ENCODE measurements at places on chromosomes 13 and 19.

GRCh38 chr13:46743191-46743590, 53.8 kb downstream of the ESD start:
- no peak for DNase-seq

DNA sequence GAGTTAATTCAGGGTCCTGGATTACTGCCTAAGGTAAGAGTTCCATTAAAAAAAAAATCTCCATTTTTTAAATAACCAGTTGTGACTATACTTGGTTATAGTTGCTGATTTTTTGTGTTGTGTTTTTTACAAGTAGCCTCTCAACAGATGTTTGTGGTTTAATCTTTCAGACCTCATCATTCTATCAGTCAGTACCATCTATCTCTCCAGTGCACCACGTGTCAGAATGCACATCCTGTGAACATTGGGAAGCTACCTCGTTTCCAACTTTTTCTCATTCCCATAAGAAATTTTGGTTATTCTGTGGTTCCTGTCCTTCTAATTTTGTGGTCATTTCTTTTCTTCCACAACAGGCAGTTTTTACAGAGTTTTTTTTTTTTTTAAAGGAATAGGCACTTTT, 39.2 kb downstream of the WDFY2 start:
- DNase-seq = no peak

DNA sequence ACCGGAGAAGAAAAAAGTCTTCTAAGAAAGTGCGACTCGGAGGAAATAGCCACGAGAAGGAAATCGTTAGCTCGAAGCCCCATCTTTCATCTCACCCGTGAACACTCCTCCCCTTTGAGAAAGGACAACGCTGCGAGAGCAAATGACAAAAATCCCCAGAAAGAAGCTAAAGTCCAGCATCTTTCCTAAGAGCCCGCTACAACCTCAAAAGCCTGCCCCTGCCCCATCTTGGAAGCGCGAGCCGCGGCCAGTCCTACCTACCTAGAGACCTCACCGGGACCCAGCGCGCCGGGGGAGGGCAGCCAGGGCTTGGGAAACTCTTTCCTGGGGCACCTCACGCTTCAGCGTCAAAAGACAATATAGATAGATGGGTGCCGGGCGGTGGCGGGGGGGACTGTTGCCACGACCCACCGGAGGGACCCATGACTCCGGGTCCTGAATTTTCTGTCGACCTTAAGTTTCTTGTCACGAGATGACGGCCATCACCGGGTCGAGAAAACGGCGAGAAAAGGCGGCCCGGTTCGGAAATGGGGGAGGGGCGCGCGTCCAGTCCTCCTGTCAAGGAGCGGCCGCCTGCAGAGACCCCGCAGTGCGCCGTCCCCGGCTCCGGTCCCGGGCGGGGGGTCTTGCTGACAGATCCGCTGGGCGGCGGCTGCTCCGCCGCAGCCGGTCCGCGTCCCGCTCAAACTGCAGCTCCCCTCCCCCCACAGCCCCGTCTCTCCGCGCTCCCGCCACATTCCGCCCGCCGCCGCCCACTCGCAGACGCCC, 65.9 kb downstream of the KCNRG start:
- peak; percentile 48 for DNase-seq

- DNase-seq = no peak
These were observed 5.4 kb upstream of the NDFIP2 start for GRCh38 chr13:79475569-79475968.

GRCh38 chr13:42149136-42149535, 100.7 kb downstream of the DGKH start:
- peak; percentile 86 for DNase-seq

- no peak for DNase-seq
These were observed 487.6 kb downstream of the COG6 start for GRCh38 chr13:40143106-40143505.

DNA sequence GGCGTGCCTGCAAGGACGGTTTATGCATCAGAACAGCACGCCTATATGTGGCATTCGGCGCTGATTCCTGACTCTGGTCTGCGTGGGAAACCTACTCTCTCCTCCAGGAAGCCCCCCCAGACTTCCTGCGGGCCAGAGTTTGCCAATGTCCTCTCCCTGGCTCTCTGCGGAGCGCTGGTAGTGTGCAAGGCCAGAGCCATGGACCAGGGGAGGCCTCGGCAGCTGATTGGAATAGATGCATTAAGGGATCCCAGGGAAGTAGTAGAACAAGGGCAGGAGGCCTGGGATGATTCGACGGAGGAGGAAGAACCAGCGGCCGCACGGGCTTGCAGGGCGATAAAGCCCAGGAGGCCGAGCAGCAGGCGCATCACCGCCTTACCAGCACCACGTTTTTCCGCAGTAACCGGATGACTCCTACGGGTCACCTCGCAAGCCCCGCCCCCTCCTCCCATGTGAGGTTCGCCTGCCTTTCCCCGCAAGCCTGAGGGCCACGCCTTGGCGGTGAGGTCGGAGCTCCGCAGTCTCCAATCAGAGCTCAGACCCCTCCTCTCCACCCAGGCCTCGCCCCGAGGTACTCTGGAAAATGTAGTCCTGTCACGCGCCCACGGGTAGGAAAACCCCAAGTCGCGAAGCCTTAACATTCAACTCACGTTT, 5.0 kb downstream of the CLEC11A start:
- DNase-seq = peak; percentile 99

GRCh38 chr19:15280915-15281683, 48.9 kb upstream of the EPHX3 start:
- DNase-seq = peak; percentile 82

DNA sequence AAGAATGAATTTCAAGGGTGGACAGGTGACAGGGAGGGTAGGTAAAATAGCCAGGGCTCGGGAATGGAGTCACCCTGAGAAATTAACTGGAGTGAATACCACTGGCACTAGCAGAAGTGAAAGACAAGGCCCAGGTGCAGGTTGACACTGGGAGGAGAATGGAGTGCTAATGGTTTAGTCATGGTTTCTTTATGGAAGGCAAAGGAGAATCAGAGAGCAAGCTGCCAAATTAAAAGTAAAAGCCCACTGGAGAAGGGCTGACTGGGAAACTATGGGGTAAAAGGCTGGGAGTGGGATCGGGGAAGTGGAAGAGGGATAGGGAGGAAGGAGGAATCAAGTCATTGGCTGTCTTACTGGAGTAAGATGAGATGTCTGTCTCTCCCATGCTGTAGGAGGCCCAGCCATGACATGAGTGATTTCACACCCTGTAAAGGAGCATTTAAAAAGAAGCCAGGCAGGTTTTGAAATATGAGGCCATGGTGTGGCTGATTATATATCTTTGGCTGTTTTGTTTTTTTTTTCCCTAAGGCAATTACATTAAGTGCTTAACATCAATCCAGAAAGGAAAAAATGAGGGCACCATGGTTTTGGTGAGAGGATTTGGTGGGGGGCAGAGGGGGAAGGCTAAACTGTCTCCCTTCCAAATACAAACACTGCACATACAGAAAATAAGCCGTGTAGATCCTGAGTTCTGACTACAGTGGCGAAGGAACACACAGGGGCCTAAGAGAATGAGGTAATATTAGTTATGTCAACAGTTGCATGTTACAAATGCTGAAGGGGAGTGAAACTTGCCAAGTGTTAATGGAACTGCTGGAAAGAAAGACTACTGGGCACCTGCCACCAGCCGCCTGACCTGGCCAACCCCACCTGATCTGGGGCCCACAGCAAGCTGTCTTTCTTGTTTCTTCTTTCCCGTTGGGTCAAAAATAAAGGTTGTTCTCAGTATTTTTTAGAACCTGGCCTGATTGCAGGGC, 183.5 kb upstream of the TSC22D1 start:
- no peak for DNase-seq

DNA sequence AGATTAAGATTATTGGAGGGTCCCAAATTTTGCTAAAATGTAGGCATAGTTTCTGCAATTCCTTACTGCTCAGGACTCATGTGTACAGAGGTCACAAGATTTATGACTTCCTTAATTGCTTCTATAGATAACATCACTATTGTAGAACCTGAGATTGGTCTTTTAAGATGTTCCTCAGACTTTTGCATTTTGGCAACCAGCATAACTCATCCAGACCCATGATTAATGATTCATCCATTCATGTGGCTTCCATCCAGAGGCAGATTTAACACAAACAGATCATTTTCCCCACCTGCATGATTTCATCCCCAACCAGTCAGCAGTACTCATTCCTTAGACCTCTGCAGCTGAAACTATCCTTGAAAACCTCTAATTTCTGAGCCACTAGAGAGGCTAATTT, 34.5 kb upstream of the CEACAM8 start:
- DNase-seq = no peak

- DNase-seq = no peak
These were observed 142.0 kb downstream of the DLEU7 start for GRCh38 chr13:50701469-50701868.

DNA sequence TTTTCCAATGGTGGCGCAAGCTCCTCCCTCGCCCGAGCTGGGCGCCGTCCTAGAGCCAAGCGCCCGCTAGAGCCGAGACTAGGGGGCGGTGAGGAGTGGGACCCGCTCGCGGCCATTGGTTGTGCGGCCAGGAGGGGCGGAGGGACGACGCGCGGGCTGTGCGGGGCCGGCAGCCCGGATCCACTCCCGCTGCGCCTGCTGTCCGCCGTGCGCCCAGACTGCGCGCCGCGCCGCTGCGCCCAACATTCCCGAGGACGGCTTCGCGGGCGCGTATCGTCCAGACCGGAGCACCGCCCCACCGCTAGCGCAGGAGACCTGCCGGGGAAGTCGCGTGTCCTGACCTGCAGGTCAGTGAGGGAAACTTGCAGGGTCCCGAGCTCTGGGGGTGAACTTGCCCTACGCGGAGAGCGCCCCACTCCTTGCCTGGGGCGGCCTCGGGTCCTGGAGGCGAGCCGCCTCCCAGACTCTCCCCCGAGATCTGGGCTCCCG, at the start of gene SERTM1:
SERTM1 (plus strand) TSS at position 183 of the 489 bp plus-strand sequence. CDS start 21,059 bp downstream, outside the sequence.
- DNase-seq = no peak

DNA sequence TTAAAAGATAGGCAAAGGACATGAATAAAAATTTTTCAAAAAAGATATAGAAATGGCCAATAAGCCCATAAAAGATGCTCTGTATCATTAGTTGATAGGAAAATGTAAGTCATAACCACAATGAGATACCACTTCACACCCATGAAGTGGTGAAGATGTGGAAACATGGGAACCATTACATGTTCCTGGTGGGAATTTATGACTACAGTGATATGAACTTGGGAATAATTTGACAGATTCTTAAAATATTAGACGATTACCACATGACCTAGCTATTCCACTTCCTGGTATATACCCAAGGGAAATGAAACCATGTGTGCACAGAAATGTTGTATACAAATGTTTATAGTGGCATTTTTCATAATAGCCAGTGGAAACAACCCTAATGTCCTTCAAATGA, 232.2 kb downstream of the GGACT start:
- no peak for DNase-seq

GRCh38 chr13:48346583-48346982, 43.0 kb downstream of the RB1 start:
- DNase-seq = no peak

DNA sequence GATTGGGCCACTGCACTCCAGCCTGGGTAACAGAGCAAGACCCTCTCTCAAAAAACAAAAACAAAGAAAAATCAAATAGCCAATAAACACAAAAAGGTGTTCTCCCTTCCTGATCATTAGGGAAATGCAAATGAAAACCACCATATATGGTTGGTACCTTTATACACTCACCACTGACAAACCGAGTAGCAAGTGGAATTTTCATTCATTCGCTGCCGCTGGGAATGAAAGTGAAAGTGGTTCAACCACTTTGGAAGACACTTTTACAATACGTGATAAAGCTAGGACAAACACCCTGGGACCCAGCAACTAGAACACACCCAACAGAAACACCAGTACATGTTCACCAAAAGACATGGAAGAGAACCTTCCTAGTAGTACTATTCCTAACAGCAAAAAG, 21.0 kb downstream of the GRIK5 start:
- no peak for DNase-seq

DNA sequence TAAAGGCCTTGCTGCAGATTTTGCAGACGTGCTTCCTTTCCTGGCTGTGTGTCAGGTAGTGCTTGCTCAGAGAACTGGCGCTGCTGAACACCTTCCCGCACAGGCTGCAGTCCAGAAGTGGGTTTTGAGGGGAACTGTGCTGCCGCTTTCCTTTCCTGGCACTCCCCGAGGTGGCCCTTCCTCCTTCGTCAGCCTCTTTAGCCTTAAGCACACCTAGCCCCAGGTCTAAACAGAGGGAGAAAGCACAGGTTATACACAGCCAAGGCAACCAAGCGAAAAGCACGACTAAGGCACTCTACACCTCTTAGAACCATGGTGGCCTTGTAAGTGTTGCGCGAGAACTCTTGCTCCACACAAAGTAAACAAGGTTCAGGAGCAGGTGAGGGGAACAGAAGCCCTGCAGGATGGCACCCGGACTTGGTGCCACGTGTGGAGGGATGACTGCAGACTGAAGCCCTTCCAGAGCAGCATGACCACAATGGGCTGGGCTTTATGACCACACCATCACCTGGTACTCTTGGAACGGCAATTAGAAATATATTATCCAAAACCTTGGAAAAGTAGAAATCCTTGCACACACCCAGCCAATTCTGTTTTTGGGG, 23.6 kb downstream of the ZNF541 start:
- DNase-seq = no peak

- peak; percentile 96 for DNase-seq
These were observed 2.8 kb upstream of the LENG1 start for GRCh38 chr19:54162241-54162805.

DNA sequence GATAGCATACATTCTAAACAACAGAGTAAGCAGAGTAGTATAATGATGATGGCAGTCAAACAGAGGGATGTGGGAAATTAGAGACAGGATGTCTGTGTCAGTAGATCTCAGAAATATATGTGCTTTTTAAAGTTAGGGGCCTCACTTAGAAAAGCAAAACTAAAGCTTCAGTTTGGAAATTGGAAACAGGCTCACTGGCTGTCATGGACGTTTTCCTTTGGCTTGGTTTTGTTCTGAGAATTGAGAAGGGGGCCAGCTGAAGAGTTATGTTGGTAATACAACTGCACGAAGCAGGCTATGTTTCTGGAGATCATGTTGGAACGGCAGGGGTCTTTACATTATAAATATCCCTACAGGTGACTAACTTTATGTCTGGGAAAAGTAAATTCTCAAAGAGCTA, 261.3 kb downstream of the LMO7 start:
- no peak for DNase-seq

- no peak for DNase-seq
These were observed 228.4 kb upstream of the UFM1 start for GRCh38 chr13:38121267-38121666.

DNA sequence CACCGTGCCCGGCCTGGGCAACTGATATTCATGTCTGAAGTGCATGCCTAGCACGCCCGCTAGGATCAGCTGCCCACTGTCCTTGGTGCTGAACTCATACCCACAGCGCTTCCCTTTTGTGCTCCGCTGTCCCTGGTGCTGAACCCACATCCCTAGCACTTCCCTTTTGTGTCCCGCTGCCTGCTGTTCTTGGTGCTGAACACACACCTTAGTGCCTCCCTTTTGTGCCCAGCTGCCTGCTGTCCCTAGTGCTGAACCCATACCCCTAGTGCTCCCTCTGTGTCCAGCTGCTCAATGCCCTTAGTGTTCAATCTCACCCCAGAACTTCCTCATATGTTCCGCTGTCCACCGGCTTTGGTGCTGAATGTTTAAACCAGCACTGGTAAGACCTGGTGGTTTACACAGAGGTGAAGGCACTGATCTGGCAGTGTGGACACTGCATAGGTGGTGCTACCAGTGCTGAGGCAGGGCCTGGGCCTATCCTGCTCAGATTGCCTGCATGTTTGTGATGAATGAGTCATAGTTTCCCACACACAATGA, 26.3 kb upstream of the SIGLEC11 start:
- peak; percentile 99 for DNase-seq

Measured in MV-4-11 (cell line).